Activated T-helper 2 cell treated with anti-CD3 and anti-CD28 coated beads, Interferon-gamma antibody, Interleukin-2, Interleukin-4, amounts not matched to agents 10 μg/mL and 5 μg/mL and 100 μg/mL, durations not matched to agents 14 hours and 24 hours and 36 hours (primary cell): ENCODE measurements at places on chromosomes 5 and 9. TPM values are rescaled to one million over a fixed set of nuclear protein-coding genes. Genes with fewer than 3 reads are reported as not detected.

GRCh38 chr5:142814122-142814521, 43.9 kb downstream of the ARHGAP26 start:
- H3K27me3 ChIP-seq, result no peaks in the 10 kb centered on the region
- H3K36me3 ChIP-seq, result no peaks in the 10 kb centered on the region
- no peak overlapping the region for H3K4me3 ChIP-seq
- no peak for DNase-seq

ARHGEF37 gene
- 1.1 and 1.6 TPM in 2 replicates for total RNA-seq

GRCh38 chr5:142587354-142587965, 98.4 kb downstream of the FGF1 start:
- no peak for DNase-seq
- no peak overlapping the region for H3K27ac ChIP-seq
- H3K36me3 ChIP-seq, result no peaks in the 10 kb centered on the region
- peaks cover 5% of the 10 kb centered on the region for H3K4me1 ChIP-seq

SPAG8 gene
- total RNA-seq, result 0.82 and 1.5 TPM in 2 replicates

FBXW2 gene
- 79.7 and 80.2 TPM in 2 replicates for total RNA-seq

DNA sequence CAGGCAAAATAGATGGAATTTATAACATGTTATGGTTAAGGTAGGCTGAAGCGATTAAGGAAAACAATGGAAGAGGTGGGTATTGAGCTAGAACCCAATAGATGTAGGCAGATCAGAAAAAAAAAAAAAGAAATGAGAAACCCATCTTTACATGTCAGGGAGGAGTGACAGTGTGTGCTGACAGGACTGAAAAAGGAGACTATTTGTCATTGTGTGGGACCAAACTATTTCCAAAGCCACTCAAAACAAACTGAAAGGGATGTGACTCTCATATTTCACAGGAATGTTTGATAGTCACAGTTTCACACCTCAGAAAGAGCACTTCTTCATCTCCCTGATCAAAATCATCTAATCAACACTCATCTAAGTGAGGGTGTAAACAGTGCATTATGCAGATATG, 122.3 kb upstream of the KIF2A start:
- no peaks in the 10 kb centered on the region for H3K36me3 ChIP-seq
- no peaks in the 10 kb centered on the region for H3K4me1 ChIP-seq
- no peak overlapping the region for H3K27ac ChIP-seq
- no peak for DNase-seq
- H3K27me3 ChIP-seq, result peaks cover 7% of the 10 kb centered on the region

ZFP37 gene
- 0.21 and 0.30 TPM in 2 replicates for total RNA-seq

TMEM232 gene
- total RNA-seq, result 0.80 and 1.1 TPM in 2 replicates

- no peaks in the 10 kb centered on the region for H3K4me1 ChIP-seq
- no peak overlapping the region for H3K27ac ChIP-seq
- no peak overlapping the region for H3K4me3 ChIP-seq
These were observed 18.5 kb upstream of the UBAC1 start for GRCh38 chr9:135979547-135980166.

EHMT1 gene
- total RNA-seq, result 96.5 and 103 TPM in 2 replicates
